Left ventricle myocardium inferior (tissue), 1 donor: ENCODE measurements at places on chromosomes 6 and 20. TPM values are rescaled to one million over a fixed set of nuclear protein-coding genes. Genes with fewer than 3 reads are reported as not detected.
A peak's percentile ranks its signal among the peaks of the same experiment; 100 is the strongest.

The CST2 gene
- total RNA-seq: not detected

DNA sequence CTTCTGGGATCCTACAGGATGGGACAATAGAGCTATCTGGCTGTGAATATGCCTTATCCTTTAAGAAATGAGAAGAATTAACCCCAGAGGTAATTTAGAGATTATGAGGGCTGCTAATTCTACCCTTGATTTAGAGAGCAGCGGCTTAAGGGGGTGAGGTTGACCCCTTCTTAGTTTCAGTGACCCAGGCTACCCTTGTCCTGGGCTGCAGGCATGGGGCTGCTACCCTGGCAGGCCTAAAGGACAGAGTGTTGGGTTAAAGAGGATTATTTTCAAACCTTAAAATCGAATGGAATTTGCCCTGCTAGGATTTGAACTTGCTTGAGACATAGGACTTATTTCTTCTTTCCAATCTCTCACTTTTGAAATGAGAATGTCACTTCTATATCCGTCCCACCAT, 1343.4 kb downstream of the HACE1 start:
- H3K4me3 ChIP-seq: no peak overlapping the region
- no peaks in the 10 kb centered on the region for H3K4me1 ChIP-seq
- DNase-seq: no peak
- no peak overlapping the region for H3K27ac ChIP-seq

- H3K36me3 ChIP-seq: no peaks in the 10 kb centered on the region
- no peaks in the 10 kb centered on the region for H3K4me1 ChIP-seq
- H3K27me3 ChIP-seq: peaks cover 37% of the 10 kb centered on the region
Measured at GRCh38 chr20:64139199-64140060, 24.8 kb upstream of the MYT1 start.

The MUC22 gene
- total RNA-seq: 0.08 TPM

The SLC17A1 gene
- total RNA-seq: not detected

DNA sequence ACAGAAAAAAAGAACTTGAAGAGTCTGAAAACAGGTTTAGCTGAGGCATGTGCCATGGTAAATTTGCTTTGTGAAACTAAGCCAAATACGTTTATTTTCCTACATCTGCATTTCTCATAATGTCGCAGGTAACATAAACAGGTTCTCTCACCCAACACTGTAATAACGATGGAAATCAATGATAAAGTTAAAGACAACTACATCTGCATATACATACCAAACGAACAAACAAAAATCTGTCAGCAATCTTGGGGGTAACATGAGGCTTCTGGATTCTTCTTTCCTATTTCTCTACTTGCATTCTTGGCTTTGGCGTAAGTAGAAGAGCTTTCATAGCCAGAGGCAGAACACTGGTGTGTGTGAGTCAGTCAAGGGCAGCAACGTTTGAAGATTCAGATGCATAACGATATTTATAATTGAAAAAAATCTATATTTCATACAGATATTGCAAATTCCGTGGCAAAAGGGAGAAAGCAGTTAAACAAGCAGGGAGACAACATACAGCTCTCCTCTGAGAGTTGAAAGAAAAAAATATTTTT, 195.1 kb downstream of the EDN1 start:
- DNase-seq: no peak
- H3K4me1 ChIP-seq: peaks cover 4% of the 10 kb centered on the region
- no peaks in the 10 kb centered on the region for H3K27me3 ChIP-seq
- no peaks in the 10 kb centered on the region for H3K36me3 ChIP-seq

- DNase-seq: no peak
- H3K36me3 ChIP-seq: no peaks in the 10 kb centered on the region
- H3K4me1 ChIP-seq: peaks cover 20% of the 10 kb centered on the region
- H3K4me3 ChIP-seq: no peak overlapping the region
Measured at GRCh38 chr6:69871107-69871506, 4.8 kb downstream of the COL19A1 start.

- no peaks in the 10 kb centered on the region for H3K27me3 ChIP-seq
- H3K36me3 ChIP-seq: no peaks in the 10 kb centered on the region
- no peak overlapping the region for H3K27ac ChIP-seq
- no peak overlapping the region for H3K4me3 ChIP-seq
- no peak for DNase-seq
- H3K4me1 ChIP-seq: no peaks in the 10 kb centered on the region
Measured at GRCh38 chr6:56345376-56345995, 98.1 kb upstream of the COL21A1 start.

DNA sequence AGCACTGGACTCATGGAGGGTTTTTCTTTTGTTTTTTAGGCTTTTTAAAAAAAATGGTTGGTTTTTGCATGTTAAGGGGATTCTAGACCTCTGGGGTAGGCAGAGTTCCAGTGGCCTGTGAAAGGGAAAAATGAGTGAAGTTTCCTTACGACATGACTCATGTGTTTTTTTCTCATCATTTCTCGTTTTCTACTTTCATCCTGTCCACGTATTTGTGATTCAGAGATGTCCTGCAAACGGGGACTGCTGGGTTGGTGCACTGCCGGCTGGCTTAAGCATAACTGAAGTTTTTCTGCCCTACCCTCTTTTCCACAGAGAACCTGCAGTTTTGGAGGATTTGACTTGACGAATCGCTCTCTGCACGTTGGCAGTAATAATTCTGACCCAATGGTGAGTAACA, 182.3 kb downstream of the SASH1 start:
- H3K4me1 ChIP-seq: peaks cover 61% of the 10 kb centered on the region
- H3K36me3 ChIP-seq: peaks cover 47% of the 10 kb centered on the region
- no peaks in the 10 kb centered on the region for H3K27me3 ChIP-seq
- peak overlapping the region; percentile 4 for H3K4me3 ChIP-seq

The FOXS1 gene
- 1.6 TPM for total RNA-seq

The SYCP2L gene
- total RNA-seq: 0.33 TPM

DNA sequence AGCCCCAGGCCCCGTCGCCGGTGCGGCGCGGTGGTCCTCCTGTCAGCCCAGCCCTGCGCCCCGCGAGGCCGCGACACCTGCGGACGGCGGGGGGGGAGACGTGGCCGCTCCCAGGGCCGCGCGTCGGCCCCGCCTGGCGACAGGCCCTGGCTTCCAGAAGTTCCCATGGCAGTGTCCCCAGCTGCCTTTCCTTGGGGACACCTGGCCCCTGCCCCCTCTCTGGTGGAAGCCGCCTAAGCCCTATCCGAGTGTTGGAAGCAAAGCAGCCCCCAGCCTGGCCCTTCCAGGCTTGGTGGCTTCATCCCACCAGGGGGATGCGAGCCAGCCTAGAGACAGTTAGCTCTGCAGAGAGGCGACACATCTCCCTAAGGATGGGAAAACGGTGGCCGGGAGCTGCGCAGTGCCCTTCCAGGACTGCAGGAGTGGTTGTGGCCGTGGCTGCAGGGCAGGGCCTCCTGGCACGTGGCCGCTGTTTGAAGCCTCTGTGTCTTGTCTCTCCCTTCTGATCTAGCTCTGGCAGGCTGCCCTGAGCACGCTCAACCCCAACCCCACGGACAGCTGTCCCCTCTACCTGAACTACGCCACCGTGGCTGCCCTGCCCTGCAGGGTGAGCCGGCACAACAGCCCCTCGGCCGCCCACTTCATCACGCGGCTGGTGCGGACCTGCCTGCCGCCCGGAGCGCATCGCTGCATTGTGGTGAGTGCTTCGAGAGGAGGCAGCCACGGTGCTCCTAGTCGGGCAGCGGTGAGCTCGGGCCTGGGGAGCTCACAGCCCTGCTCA, 816 bp downstream of the NPEPL1 start:
- H3K27me3 ChIP-seq: no peaks in the 10 kb centered on the region
- H3K4me1 ChIP-seq: peaks cover 40% of the 10 kb centered on the region
- peak; percentile 35 for DNase-seq
- H3K27ac ChIP-seq: peak overlapping the region; percentile 94

GRCh38 chr6:169249057-169249456, 4.6 kb downstream of the THBS2 start:
- no peak overlapping the region for H3K27ac ChIP-seq
- H3K4me1 ChIP-seq: peaks cover 13% of the 10 kb centered on the region
- DNase-seq: no peak
- H3K4me3 ChIP-seq: no peak overlapping the region
- H3K27me3 ChIP-seq: peaks cover 50% of the 10 kb centered on the region

DNA sequence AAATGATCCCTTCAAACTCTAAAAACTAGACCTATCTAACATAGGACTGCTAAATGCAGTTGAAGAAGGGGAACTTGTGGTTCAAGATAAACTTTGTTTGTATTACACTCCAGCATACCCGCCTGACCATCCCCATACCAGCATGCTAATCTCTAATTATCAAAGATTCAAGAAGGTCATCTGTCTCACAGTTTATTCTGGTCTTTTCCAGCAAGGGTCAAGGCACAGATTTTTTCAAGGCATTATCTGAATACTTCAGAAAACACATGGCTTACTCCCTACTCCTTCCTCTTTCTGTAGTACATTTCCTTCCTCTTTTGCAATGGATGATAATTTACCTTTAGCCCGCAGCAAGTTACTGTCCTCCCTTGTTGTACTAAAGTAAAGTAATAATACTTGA, 174.1 kb downstream of the PKHD1 start:
- no peaks in the 10 kb centered on the region for H3K4me1 ChIP-seq
- H3K27ac ChIP-seq: no peak overlapping the region
- no peak overlapping the region for H3K4me3 ChIP-seq
- H3K36me3 ChIP-seq: no peaks in the 10 kb centered on the region
- no peaks in the 10 kb centered on the region for H3K27me3 ChIP-seq

The PHACTR3 gene
- total RNA-seq: 4.3 TPM

The ADGRF1 gene
- not detected for total RNA-seq

GRCh38 chr6:1538810-1539478, 70.8 kb upstream of the FOXC1 start:
- H3K27ac ChIP-seq: peak overlapping the region; percentile 60
- H3K27me3 ChIP-seq: no peaks in the 10 kb centered on the region
- H3K36me3 ChIP-seq: no peaks in the 10 kb centered on the region
- H3K4me1 ChIP-seq: no peaks in the 10 kb centered on the region

- no peak overlapping the region for H3K4me3 ChIP-seq
- no peaks in the 10 kb centered on the region for H3K36me3 ChIP-seq
- no peak for DNase-seq
- no peak overlapping the region for H3K27ac ChIP-seq
- peaks cover 11% of the 10 kb centered on the region for H3K4me1 ChIP-seq
Measured at GRCh38 chr6:5466281-5467136, 205.2 kb downstream of the FARS2 start.

DNA sequence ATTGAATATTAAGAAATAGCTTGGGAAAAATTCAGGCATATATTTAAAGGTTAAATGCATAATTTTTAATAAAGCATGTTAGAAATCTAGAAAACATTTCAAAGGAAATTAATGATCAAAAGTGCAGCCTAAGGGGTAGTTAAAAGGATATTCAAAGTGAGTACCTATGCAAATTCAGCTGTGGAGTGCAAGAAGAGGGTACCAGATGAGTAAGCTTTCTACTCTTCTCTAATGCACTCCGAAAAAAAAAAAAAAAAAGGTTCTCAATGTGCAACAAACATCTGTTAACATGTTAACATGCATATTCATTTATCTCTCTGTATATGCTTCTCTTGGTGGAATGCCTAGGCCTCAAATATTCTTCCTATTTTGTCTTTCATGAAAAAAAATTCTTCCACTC, 32.0 kb upstream of the KATNA1 start:
- no peak for DNase-seq
- H3K27ac ChIP-seq: peak overlapping the region; percentile 30
- peaks cover 73% of the 10 kb centered on the region for H3K36me3 ChIP-seq
- peaks cover 35% of the 10 kb centered on the region for H3K4me1 ChIP-seq
- no peaks in the 10 kb centered on the region for H3K27me3 ChIP-seq
- no peak overlapping the region for H3K4me3 ChIP-seq

DNA sequence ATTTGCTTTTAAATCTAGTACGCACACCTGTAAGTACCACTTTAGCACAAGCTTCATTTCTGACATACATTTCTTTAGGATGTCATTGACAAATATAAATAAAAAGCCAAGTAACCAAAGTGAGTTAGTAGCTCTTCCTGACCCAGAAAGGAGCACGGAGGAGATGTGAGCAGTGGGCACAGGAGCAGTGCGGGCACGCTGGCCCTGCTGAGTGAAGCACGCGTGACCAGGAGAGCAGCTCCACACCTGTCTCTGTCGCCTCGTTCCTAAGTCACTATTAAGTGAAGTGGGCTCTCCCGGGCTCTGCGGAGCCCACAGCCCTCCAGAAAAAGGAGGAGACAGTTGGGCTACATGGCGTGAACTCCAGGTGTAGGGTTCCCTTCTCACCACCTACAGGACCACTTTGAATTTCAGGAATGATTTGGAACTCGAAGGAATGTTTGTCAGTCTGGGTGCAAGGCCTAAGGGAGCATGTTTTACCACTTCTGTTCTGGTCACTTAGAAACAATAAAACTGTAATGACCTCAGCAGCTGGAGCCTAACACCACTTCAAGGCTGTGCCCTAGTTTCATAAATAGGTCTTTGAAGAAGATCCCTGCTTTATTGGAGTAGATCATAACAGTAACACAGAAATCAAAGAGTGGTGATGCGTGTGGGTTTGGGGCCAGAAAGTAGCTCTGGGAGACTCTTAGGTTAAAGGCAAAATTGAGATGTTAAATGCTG, 95.9 kb downstream of the FAM120B start:
- no peaks in the 10 kb centered on the region for H3K4me1 ChIP-seq
- no peaks in the 10 kb centered on the region for H3K27me3 ChIP-seq
- no peak for DNase-seq

The MGME1 gene
- total RNA-seq: 13.6 TPM

DNA sequence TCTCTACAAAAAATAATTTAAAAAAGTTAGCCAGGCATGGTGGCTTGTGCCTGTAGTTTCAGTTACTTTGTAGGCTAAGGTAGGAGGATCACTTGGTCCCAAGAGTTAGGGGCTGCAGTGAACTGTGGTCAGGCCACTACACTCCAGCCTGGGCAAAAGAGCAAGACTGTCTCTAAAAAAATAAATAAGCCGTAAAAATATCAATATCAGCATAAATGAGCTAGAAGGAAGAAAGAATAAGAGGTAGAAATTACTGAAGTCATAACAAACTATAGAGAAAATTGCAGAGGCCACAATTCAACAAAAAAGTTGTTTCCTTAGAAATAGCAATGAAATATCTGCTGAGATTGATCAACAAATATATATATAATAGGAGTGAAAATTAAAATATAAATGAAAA, 827.3 kb upstream of the FLRT3 start:
- H3K27me3 ChIP-seq: no peaks in the 10 kb centered on the region
- no peaks in the 10 kb centered on the region for H3K36me3 ChIP-seq
- DNase-seq: no peak
- H3K27ac ChIP-seq: no peak overlapping the region
- H3K4me3 ChIP-seq: no peak overlapping the region
- no peaks in the 10 kb centered on the region for H3K4me1 ChIP-seq

- H3K27me3 ChIP-seq: peaks cover 28% of the 10 kb centered on the region
- no peak overlapping the region for H3K4me3 ChIP-seq
- DNase-seq: no peak
- no peak overlapping the region for H3K27ac ChIP-seq
- no peaks in the 10 kb centered on the region for H3K36me3 ChIP-seq
Measured at GRCh38 chr20:19624221-19624965, 133.7 kb upstream of the RIN2 start.

GRCh38 chr6:53432318-53433161, 83.8 kb upstream of the ELOVL5 start:
- no peaks in the 10 kb centered on the region for H3K27me3 ChIP-seq
- no peaks in the 10 kb centered on the region for H3K4me1 ChIP-seq
- no peak overlapping the region for H3K4me3 ChIP-seq
- no peaks in the 10 kb centered on the region for H3K36me3 ChIP-seq

- no peak for DNase-seq
- no peak overlapping the region for H3K27ac ChIP-seq
- H3K4me3 ChIP-seq: no peak overlapping the region
- H3K36me3 ChIP-seq: no peaks in the 10 kb centered on the region
Measured at GRCh38 chr6:91098006-91098405, 511.1 kb upstream of the MAP3K7 start.
